ENCODE measurements at places on chromosomes 12 and 14. TPM values are rescaled to one million over a fixed set of nuclear protein-coding genes. Genes with fewer than 3 reads are reported as not detected.

GRCh38 chr12:65526311-65526710, 247.8 kb downstream of the MSRB3 start:
- no peak for DNase-seq

GRCh38 chr12:262817-263216, at the start of gene SLC6A13:
Gene SLC6A13, minus strand, starts transcription at chr12:262836. Its CDS starts 2,784 bp downstream, at chr12:260052.
- no peak for DNase-seq

GRCh38 chr12:94039199-94039840, 109.1 kb upstream of the PLXNC1 start:
- no peak for DNase-seq

- no peak for DNase-seq
These were observed 21.4 kb downstream of the CKB start for GRCh38 chr14:103501041-103501870.

DNA sequence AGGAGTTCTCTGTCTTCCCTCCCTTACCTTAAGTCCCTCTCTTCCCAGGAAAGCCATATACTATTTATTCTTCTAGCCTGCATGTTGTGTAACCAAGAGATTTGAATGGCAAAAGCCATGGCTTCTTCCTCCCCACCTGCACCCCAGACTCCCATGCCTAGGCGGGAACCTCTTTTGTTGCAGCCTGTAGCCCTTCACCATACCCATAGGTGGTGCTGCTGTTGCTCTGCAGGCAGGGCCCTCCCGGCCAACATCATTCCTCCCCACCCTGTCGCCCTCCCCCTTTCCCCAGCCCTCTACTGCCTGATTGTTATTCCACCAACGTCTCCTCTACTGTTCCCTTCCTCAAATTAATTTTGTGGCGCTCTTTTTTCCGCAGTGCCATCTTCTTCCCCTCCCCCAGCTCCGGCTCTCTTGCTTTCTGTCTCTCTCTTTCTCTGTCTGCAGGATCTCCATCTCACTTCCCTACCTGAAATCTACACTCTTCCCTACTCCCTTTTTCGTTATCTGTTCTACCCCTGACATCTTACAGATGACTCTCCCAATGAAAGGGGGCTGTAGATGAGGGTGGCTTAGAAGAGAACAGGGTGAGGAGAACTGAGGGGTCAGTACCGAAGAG, 13.8 kb downstream of the NGDN start:
- no peak for DNase-seq

DNA sequence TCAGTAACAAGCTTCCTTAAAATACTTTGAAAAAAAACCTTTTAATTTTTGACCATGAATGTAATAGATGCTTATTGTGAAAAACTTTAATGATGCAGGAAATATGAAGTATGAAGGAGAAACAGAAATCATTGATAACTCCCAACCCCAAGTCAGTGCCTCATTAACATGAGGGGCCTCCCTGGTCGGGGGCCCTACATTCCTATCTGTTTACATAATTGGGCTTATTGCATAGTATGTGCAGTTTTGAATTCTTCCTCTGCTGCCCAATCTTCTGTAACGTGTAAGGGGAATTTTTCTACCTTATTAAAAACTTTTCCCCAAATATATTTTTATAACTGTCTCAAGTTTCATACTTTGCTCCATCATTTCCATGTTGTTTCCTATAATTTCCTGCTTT, 63.0 kb downstream of the SLC25A47 start:
- DNase-seq, result no peak

GRCh38 chr14:39055786-39056474, 47.1 kb downstream of the SEC23A start:
- DNase-seq, result no peak

GRCh38 chr12:46981622-46982021, 97.8 kb upstream of the PCED1B start:
- no peak for DNase-seq

- DNase-seq, result no peak
These were observed 9.9 kb upstream of the LYZ start for GRCh38 chr12:69338120-69338859.

DNA sequence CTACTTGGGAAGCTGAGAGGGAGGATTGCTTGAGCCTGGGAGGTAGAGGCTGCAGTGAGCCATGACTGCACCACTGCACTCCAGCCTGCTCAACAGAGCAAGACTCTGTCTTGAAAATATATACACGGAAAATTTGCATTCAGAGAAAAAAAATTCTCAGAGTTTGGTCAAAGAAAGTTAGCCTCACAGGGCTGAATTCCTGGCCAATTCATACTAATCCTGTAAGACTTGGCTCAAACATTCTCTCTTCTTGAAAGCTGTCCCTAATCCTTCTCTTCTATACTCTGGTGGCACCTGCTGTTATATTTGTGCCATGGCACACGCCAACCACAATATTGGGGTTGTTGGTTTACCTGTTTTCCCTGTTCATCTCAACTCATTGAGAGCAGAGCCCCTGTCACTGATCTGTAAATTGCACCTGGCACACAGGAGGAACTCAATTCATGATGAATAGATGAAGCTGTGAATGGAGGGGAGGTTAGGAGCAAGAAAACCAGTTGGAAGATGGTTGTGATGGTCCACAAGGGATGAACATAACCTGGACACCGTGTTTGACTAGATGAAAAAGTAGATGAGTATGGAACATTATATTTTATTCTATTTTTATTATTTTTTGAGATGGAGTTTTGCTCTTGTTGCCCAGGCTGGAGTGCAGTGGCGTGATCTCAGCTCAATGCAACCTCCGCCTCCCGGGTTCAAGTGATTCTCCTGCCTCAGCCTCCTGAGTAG, 36.8 kb upstream of the SPTSSA start:
- DNase-seq, result no peak

GRCh38 chr12:28933864-28934527, 215.1 kb upstream of the FAR2 start:
- DNase-seq, result no peak

GRCh38 chr12:113247123-113248050, 26.1 kb downstream of the TPCN1 start:
- no peak for DNase-seq

DNA sequence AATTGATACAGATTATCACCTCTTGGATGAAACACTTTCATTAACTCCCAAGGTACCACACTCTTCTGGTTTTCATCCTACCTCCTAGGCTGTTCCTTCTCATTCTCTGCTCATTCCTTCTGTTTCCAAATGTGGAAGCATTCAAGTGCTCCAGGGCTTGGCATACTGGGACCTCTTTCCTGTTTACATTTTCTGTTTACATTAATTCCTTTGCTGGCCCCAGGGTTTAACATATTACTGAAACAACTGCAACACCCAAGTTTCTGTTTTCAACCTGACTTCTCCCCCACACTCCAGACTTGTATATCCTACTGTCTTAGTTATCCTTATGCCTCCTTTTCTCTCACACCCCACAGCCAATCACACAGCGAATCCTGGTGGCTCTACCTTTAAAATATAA, 386.3 kb upstream of the GARIN6 start:
- no peak for DNase-seq

GRCh38 chr12:121087467-121088194, 45.0 kb upstream of the P2RX7 start:
- DNase-seq, result no peak

- no peak for DNase-seq
These were observed 578 bp downstream of the PPP1R13B start for GRCh38 chr14:103846543-103847450.

DNA sequence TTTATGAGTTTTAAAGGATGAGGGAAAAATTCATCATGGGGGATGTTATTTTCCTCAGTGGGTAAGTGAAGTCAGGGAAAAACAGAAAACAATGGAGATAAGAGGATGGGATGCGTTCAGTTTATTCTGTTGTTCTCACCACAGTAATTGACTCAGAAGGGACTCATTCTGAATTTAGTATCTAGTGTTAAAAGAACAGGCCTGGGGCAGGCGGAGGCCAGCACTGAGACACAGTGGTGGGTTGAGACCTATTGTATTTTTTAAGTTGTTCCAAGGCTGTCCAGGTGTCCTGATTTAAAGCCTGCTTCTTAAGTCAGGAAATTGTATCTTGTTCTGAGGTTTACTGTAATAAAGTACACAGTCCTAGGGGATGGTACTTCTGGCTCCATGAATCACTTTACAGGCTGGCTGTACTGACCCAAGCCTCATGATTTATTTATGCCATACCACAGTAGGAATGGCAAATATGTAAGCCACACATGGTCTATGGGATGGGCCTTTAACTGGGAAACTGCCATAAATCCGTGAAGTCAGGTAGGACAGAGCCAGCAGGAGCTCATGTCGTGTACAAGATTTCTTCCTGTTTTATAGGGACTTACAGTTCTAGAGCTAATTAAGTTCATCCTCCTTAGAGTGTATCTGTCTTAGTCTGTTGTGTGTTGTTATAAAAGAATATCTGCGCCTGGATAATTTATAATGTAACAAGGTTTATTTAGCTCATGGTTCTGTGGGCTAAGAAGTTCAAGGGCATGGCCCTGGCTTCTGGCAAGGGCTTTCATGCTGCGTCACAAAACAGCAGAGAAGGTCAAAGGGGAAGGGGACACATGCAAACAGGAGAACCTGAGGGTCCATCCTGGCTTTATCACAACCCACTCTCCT, 244.1 kb downstream of the FBXL14 start:
- no peak for DNase-seq

DNA sequence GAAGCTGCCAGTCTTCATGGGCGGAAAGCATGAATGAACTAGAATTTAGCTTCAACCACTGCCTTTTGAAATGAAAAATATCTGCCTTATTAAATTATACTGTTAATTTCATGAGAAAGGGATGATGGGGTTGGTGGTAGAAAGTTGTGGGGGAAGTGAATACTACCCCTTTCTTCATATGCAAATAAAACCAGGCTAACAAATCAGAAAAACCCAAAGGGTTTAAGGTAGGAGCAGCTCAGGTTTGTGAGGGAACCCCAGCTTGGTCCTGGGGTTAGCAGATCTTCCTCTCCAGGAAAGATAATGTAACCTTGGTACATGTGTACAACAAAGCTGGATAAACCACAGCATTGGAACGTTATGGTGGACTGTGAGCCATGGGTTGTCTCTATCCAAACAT, 84.0 kb downstream of the PPP2R5C start:
- no peak for DNase-seq

DNA sequence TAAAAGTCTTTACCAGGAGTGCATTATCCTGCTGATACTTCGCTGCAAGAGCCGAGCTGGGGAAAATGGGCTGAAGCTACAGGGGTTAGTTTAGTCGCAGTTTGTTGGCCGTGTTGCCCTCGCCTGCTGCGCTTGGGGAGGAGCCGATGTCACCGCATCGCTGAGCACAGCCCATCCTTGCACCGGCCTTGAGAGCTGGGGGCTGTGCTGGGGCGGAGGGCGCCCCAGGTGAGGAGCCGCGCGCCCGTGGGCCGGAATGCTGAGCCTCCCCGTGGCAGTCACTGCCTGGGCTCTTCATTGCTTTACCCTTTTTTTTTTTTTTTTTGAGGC, 50.0 kb downstream of the ADGRD1 start:
- no peak for DNase-seq

GRCh38 chr12:122851820-122852219, 16.6 kb downstream of the HIP1R start:
- no peak for DNase-seq

DNA sequence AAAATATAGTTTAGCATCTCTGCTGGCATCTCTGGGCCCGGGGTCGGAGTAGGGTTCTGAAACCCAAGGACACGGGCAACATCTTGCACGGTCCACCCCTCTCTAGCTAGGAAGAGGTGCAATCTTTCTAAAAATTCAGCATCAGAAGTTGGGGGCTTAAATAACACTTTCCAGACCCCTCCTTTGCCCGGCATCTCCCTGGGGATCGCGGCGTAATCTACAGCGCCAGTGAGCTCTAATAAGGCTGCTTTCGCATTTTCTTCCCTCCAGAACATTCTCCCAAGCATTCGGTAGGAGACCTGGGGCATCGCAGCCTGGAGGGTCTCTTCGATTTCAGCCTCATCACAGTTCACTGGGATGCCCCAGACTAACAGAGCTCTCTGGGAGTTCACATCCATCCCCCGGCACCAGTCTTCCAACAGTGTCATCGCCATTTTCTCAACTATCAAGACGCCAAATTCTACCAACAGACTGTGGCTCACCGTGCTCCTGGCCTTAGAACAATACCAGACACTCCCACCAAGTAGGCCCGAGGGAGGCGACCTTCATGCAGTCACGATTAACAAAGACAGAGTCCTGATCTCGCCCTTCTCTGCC, 880 bp downstream of the PNMA1 start:
- no peak for DNase-seq

DNA sequence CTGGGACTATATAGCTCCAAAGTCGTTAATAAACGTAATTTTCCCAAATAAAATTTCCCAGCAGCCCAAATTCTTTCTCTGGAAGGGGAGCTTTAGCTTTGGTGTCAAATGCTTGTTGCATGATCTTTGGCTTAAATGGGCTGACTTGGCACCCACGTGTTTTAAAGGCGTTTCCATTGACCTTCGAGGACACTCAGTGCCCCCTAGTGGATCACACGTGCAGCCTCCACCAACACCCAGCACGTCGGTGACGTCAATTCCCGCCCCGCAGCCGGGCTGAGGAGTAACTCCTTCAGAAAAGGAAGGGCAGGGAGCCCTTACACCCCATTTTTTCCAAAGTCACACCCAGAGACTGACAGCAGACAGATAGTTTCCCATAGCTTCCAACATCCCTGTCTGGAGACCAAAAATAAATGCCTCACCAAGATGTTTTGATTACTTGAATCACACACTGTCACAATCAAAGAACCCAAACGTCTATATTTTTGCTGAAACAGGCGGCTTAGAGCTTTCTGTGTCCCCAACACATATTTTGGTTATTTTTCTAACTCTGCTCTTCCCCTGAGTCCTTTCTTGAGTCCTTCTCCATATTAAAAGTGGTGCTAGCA, 707.9 kb downstream of the AACS start:
- no peak for DNase-seq

GRCh38 chr12:57845478-57846284, 848 bp downstream of the CTDSP2 start:
- peak; percentile 56 for DNase-seq

GRCh38 chr14:106268013-106268727, 741.8 kb downstream of the TMEM121 start:
- DNase-seq, result no peak

GRCh38 chr12:76789335-76790050, 25.6 kb downstream of the ZDHHC17 start:
- no peak for DNase-seq

- peak; percentile 41 for DNase-seq
These were observed 765 bp downstream of the SCYL2 start for GRCh38 chr12:100267603-100268281.

- peak; percentile 58 for DNase-seq
These were observed 10.3 kb upstream of the ERP27 start for GRCh38 chr12:14948672-14949071.

GRCh38 chr12:3055026-3055703, 22.0 kb upstream of the TSPAN9 start:
- DNase-seq, result no peak

Gene BDKRB2
- polyA plus RNA-seq, result 1.1 TPM

Gene PLA2G1B
- polyA plus RNA-seq, result 1.5 TPM

Gene RTL1
- polyA plus RNA-seq, result 0.11 TPM

Gene ARHGEF25
- polyA plus RNA-seq, result 46.2 TPM

Gene CBLN3
- polyA plus RNA-seq, result 3.5 TPM

Gene IKZF4
- polyA plus RNA-seq, result 23.3 TPM

Gene BATF
- 0.75 TPM for polyA plus RNA-seq

Gene FAM181A
- 0.26 TPM for polyA plus RNA-seq

Gene UNG
- polyA plus RNA-seq, result 55.7 TPM

Gene CD9
- polyA plus RNA-seq, result 116 TPM

Gene PGAM5
- polyA plus RNA-seq, result 15.5 TPM

Gene LIMA1
- 71.9 TPM for polyA plus RNA-seq
